Effector memory CD4-positive, alpha-beta T cell (primary cell): ENCODE measurements at places on chromosomes 5 and 9.

GRCh38 chr5:14411216-14411615 lies 170.4 kb upstream of the OTULINL start:
- no peak for DNase-seq

GRCh38 chr5:150141544-150142184 lies 14.0 kb downstream of the PDGFRB start:
- no peak for DNase-seq

- no peak for DNase-seq
These were observed 23.2 kb downstream of the EGR1 start for GRCh38 chr5:138488481-138488945.

GRCh38 chr5:77355751-77356150 lies 136.4 kb downstream of the WDR41 start:
- DNase-seq: no peak

- DNase-seq: no peak
These were observed 87.4 kb downstream of the LMX1B start for GRCh38 chr9:126700903-126701812.

DNA sequence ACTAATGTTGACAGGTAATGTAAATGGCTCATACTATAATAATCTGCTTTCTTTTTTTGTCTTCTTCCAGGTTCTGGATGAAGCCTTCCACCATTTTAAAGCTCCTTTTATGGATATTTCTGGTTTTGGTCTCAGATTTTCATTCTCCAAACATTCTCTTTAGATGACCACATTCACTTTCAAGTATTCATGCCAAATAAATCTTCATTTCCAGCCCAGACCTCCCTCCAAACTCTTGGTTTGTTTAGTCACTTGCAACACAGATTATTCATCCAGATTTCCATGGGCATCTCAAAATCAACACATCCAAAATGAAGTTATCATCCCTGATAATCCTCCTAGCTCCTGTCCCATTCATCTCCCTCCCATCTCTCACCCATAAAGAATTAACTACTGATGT lies 40.3 kb upstream of the SVEP1 start:
- DNase-seq: no peak

DNA sequence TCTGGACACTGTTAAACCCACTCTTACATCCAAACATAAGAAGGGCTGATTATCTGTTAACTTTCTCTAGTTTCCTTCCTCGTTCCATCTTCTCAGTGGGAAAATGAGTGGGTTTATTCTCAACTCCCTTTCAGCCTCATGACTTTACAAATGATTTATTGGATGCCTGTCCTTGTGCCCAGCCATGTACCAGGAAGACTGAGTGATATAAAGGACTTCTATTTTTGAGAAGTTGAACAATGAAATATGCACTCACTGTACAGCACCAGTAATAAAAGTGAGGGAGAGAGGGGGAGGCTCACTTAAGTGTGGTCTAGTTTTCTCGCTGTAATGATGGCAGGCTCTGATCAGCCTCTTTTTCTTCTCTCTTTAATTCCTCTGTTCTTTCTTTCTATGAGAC lies 277.6 kb downstream of the SMARCA2 start:
- no peak for DNase-seq
